ENCODE measurements at places on chromosomes 2 and 18.
A peak's percentile ranks its signal among the peaks of the same experiment; 100 is the strongest.

DNA sequence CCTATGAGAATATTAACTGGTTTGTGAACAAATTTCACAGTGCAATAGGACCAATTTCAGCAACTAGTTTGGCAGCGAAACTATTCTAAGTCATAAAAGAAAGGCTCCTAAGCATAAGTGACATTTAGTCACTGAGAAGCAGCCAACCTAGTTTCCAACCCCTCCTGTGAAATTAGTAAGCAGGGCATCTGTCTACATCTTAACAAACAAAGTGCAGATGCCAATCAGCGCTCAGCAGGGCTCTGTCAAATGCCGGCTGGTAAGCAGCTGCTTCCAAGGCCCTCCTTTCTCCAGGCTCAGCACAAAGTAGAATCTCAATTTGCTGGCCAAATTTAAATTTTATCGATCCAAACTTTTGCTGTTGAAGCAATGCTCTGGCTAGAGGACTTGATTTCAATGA lies 124.7 kb downstream of the ICOS start:
- no peak for DNase-seq

- DNase-seq = no peak
Measured at GRCh38 chr2:196256585-196256984, 85.2 kb upstream of the STK17B start.

DNA sequence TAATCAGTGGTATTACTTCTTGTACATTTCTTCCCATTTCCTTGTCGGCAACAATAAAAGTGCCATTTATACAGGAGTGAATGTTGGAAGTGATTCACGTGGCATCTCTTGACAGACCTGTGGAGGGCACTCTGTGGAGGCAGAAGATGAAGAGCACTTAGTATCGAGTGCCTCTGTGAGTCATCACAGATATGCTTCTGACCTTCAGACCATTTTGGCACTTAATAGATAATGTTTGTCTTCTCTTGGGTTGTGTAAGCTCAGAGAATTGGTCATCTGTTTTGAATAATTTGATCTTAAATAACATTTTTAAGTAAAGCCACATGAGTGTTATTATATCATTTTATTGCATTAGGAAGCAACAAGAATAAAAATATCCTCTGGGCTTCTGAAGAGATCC lies 305.5 kb downstream of the PTPRM start:
- no peak for DNase-seq

DNA sequence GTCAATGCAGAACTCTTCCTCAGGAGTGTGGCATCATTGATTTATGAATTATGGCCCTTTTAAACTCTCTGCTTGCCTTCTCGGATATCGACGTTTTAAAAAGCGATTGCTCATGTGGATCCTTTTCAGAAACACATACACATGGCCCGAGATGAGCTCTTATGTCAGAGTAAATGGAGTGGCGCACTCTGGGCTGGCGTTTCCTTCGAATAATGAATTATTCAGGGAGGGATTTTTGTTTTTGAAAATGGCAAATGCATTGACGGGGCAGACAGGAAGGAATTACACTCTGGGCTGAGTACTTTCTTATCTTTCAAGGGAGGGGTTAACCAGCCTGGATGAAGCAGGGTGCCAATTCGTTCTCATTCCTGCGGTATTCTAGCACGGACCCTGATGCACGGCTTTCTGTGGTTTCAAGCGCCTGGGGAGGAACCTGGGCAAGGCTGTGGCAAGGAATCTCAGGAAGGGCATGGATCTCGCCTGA lies 142.7 kb downstream of the PRKCE start:
- DNase-seq = no peak

- DNase-seq = no peak
Measured at GRCh38 chr18:74064510-74064909, 83.1 kb downstream of the FBXO15 start.

DNA sequence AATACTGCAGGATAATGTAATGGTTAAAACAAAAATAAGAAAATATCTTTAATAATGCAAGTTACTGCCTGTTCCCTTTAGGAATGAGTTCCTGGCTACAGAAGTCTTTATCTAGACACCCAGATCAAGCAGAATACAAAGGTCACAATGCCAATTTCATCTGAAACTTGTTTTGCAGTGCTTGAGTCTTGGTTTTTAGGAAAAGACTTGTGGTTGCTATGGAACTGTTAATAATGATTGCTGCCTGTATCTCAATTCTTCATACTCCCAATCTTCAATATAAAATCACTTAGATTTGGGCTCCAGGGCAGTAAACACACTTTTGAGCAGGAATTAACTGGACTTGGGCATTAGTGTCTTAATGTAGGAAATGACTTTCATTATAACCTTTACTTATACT lies 14.2 kb downstream of the CAVIN2 start:
- no peak for DNase-seq

- DNase-seq = peak; percentile 1
Measured at GRCh38 chr18:51051105-51051712, 21.2 kb downstream of the SMAD4 start.

GRCh38 chr2:201204655-201205514 lies 21.9 kb downstream of the CASP10 start:
- no peak for DNase-seq

DNA sequence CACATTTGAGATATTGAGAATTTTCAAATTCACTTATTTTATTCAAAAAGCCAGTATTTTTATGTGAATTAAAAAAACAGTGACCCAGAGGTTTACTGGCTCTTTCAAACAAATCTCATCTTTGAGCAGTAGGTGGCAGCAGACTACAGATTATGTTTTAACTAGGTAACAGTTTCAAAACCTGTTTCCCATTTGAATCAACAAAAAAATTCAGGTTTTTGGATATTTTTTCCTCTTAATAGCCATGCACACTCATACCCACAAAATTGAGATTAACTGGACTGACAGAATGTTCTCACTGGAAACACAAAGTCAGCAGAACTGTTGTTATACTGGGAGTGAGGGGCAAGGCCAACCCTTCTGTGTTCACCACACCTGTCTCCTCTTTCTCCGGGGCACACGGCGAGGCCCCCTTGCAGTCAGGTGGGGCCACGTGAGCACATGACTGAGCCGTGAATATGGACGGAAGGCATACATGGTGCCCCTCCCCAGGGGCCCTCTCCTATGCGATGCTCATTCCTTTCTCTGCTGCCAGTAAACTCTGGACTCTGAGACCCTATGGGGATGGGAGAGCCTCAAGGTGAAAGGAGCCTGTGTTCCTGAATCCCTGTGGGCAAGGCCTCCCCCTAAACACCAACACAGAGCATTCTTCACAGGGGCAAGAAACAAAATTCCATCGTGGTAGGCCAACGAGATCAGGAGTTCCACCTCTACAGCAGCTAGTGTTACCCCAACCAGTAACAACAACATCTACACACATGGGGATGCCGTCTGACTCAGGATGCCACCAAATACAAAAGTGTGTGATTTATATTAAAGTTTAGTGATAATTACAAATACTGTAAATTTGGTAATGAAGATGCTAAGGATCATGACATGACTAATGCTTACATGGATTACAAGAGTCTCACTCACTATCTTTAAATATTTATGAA lies 80.4 kb downstream of the LPIN2 start:
- DNase-seq = no peak

- DNase-seq = no peak
Measured at GRCh38 chr18:79484661-79485621, 89.2 kb downstream of the NFATC1 start.

DNA sequence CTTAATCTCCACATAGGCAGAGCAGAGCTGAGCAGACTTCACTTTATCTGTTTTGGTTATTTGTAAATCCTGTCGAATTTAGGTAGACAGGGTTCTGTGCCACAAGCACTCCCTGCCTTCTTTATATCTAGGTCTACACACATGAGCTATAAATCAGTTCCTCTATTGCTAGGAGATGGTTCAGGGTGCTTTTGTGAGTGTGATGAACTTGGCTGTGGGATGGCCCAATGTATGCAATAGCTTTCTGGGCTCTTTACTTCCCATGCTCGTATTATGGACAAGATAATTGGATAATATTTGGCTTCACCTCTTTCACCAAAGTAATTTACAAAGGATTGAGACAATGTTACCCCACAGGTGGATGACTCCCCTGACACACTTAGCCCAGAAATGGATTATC lies 72.2 kb downstream of the PLB1 start:
- no peak for DNase-seq

DNA sequence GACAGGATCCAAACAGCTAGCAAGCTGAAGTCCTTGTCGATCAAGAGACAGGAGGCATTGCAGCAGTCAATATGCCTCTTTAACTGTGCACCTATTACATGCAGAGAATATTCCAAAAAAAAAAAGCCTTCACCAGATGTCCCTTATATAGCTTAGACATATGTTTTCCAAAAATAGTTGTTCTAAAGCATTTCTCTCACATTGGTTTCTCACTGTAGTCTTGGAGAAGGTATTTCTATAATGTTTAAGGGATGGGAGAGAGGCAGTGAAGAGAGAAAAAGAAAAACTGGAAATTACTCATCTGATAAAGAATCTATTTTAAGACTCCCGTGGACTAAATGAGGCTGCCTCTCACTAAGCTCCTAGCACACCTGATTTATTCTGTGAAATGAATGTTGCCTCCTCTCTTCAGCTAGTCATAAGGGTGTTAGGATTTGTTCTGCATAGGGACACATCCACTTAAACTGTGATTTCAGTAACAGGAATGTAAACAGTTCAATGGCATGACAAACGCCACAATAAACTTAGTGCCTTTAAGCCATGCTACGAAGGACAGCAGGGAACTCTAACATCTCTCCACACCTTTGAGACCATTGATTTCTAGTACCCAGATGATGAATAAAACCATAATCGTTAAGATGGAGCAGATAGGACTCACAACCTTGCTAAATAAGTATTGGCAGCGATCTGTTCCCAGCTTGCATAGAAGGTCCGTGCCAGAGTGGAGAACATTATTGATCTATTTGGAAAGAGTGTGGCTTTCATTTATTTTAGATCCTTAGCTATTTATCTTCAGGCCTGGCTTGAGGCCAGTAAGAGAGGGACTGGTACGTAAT lies 98.6 kb upstream of the NCK2 start:
- no peak for DNase-seq

- DNase-seq = no peak
Measured at GRCh38 chr2:23460993-23461392, 76.0 kb downstream of the KLHL29 start.

DNA sequence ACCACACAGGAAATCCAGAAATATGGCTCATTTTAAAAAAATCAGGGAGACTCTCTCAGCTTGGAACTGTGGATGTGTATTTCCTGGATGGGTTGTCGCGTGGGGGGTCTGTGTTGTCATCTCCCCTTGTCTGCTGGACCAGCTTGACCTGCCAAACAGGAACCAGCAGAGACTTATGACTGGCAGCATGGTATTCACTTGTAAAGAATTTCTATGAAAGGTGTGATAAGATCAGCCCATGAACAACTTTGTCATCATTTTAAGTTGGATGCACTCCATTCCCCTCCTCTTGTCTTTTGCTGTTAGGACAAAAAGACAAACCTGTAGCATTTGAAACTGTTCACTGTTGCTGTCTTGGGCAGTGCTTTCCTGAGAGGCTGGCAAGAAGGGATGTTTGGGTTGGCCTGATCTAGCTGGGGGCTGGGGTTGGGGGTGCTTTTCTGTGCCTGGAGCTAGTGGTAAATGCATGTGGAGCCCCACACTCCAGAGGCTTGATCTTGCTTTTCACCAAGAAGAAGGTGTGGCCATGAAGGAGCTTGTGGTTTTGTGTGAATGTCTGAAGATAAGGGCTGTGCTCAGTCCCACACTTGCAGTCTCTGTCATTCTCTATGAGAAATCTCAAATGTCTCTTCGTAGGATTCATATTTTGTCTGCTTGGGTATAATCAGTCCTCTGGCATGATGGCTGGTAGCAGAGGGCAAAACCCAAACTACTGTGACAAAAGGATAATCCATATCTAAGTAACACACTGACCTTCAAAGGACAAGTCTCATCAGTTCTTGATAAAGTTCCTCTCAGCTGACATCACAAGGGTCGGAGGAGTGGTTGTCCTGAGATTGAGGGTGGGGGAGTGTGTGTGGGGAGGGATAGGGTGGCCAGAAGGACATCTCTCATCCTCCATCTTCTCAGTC lies 39.0 kb downstream of the RALB start:
- DNase-seq = no peak

GRCh38 chr2:46684661-46685060 lies 205.3 kb downstream of the TMEM247 start:
- DNase-seq = no peak

DNA sequence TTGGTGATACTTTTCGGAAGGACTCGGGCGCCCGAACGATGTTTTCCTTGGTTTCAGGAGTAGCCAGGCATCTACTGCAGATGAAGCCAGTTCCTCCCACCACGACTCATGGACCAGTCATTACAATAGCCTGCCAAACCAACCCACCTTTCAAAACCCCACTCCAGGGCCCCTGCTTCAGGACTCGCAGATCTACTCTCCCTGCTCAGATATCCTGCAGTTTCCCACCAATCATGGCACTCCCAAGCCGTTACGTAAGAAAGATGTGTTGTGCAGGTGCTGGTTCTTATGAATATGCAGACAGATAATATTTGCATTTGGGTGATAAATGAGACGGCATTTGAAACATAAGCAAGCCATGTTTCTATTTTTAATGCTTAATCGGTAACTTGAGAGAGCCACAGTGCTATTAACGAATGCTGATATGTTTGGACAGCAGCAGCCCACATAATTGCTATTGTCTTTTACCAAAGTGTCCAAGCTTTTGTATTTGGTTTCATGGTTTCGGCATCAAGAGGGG lies 3.5 kb upstream of the CYS1 start:
- no peak for DNase-seq

GRCh38 chr2:218701806-218702205 lies 8.8 kb upstream of the TTLL4 start:
- DNase-seq = no peak

- no peak for DNase-seq
Measured at GRCh38 chr2:63789338-63790020, 52.2 kb upstream of the UGP2 start.

- DNase-seq = no peak
Measured at GRCh38 chr2:126886211-126886915, 12.3 kb upstream of the TEX51 start.

- no peak for DNase-seq
Measured at GRCh38 chr2:128750328-128751165, 431.9 kb upstream of the HS6ST1 start.

- DNase-seq = no peak
Measured at GRCh38 chr2:167100506-167100905, 212.2 kb downstream of the XIRP2 start.

All from activated CD4-positive, CD25-positive, alpha-beta regulatory T cell (primary cell).